Neuronal stem cell (in vitro differentiated cells): ENCODE measurements at places on chromosomes 2 and 18.

- H3K4me1 ChIP-seq: no peaks in the 10 kb centered on the region
- H3K4me3 ChIP-seq: no peak overlapping the region
- no peaks in the 10 kb centered on the region for H3K36me3 ChIP-seq
These were observed 457.3 kb downstream of the XIRP2 start for GRCh38 chr2:167345559-167345958.

DNA sequence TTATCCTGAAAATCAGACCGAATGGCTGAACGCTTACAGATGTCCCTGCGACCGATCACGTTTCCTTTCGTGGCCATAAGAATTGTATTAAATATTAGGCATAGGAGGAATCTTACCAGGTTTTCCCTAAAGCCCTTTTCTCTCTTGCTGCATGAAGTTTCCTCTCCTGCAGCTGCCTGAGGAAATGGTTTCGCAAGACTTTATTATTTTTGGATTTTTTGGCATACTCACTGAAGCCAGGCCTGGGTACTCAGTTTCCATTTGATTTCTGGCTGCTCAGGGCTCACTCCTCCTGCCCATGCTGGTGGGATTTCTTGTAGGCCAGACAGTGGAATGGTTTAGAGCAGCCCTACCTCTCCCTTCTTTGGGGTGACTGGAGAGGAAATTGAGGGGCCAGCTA lies 114.0 kb downstream of the KLHL29 start:
- H3K27me3 ChIP-seq: no peaks in the 10 kb centered on the region
- H3K4me3 ChIP-seq: no peak overlapping the region
- DNase-seq: no peak
- no peak overlapping the region for H3K27ac ChIP-seq
- H3K36me3 ChIP-seq: no peaks in the 10 kb centered on the region

- H3K4me1 ChIP-seq: no peaks in the 10 kb centered on the region
- no peak overlapping the region for H3K4me3 ChIP-seq
- no peaks in the 10 kb centered on the region for H3K36me3 ChIP-seq
- H3K27ac ChIP-seq: no peak overlapping the region
- H3K27me3 ChIP-seq: no peaks in the 10 kb centered on the region
These were observed 19.2 kb upstream of the ADAM23 start for GRCh38 chr2:206424134-206424533.

- no peaks in the 10 kb centered on the region for H3K4me1 ChIP-seq
- no peak for DNase-seq
- H3K27ac ChIP-seq: no peak overlapping the region
- no peaks in the 10 kb centered on the region for H3K36me3 ChIP-seq
- no peak overlapping the region for H3K4me3 ChIP-seq
- H3K27me3 ChIP-seq: no peaks in the 10 kb centered on the region
These were observed 38.6 kb downstream of the SLC25A12 start for GRCh38 chr2:171855401-171855800.

DNA sequence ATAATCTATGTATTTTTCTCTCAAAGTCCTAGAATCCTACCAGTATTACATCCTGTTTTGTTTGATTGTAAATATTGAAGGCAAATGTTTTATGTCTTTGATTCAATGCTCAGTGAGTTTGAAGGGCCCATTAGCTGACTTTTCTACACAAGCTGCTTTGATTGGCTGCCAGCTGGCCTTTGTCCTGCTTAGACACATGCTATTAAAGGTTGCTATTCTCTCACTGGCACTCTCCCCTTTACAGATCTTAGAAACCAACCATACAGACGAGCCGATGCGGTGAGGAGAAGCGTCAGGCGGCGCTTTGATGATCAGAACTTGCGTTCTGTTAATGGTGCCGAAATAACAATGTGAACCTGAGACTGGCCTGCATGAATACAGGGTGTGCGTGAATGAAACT lies 69.7 kb downstream of the PRPF40A start:
- no peak for DNase-seq
- peak overlapping the region; percentile 86 for H3K27ac ChIP-seq
- peaks cover 4% of the 10 kb centered on the region for H3K36me3 ChIP-seq
- H3K4me3 ChIP-seq: no peak overlapping the region
- H3K4me1 ChIP-seq: peaks cover 5% of the 10 kb centered on the region

- no peaks in the 10 kb centered on the region for H3K27me3 ChIP-seq
- no peak overlapping the region for H3K27ac ChIP-seq
- H3K4me1 ChIP-seq: no peaks in the 10 kb centered on the region
- H3K36me3 ChIP-seq: no peaks in the 10 kb centered on the region
These were observed 16.4 kb upstream of the HNMT start for GRCh38 chr2:137947728-137948336.

DNA sequence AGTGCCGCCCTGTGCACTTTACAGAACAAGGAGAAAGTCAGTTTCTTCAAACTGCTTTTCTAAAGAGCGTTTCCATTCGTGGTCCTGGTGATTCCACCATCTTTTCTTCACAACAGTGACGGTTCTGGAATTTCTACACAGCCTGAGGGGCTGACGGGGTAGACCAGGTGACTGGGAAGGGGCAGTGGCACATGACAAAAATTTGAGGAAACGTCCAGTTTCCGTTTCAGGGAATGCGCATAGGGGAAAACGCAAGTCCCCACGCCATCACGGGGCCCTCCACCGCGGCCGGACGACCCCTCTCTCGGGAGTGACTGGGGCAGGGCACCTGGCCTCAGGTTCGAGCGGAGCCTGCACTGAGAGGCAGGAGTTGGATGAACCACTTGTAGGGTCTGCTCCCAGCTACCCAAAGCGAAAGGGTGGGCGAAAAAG lies 980 bp upstream of the SPTBN1 start:
- peak; percentile 12 for DNase-seq
- peaks cover 9% of the 10 kb centered on the region for H3K4me1 ChIP-seq
- no peak overlapping the region for H3K27ac ChIP-seq

- no peaks in the 10 kb centered on the region for H3K27me3 ChIP-seq
- no peak overlapping the region for H3K4me3 ChIP-seq
These were observed 22.7 kb downstream of the MPPE1 start for GRCh38 chr18:11885278-11885947.

- H3K36me3 ChIP-seq: no peaks in the 10 kb centered on the region
- no peak for DNase-seq
- no peaks in the 10 kb centered on the region for H3K27me3 ChIP-seq
These were observed 928.8 kb downstream of the CNTNAP5 start for GRCh38 chr2:124953921-124954320.

GRCh38 chr2:100783987-100784386 lies 36.0 kb upstream of the NPAS2 start:
- H3K27ac ChIP-seq: no peak overlapping the region
- H3K4me3 ChIP-seq: no peak overlapping the region
- H3K27me3 ChIP-seq: peaks cover 3% of the 10 kb centered on the region
- no peaks in the 10 kb centered on the region for H3K4me1 ChIP-seq
- no peaks in the 10 kb centered on the region for H3K36me3 ChIP-seq

GRCh38 chr2:105754011-105754410 lies 9.3 kb downstream of the NCK2 start:
- H3K36me3 ChIP-seq: no peaks in the 10 kb centered on the region
- no peak overlapping the region for H3K4me3 ChIP-seq
- H3K4me1 ChIP-seq: no peaks in the 10 kb centered on the region
- no peak overlapping the region for H3K27ac ChIP-seq
- no peak for DNase-seq

DNA sequence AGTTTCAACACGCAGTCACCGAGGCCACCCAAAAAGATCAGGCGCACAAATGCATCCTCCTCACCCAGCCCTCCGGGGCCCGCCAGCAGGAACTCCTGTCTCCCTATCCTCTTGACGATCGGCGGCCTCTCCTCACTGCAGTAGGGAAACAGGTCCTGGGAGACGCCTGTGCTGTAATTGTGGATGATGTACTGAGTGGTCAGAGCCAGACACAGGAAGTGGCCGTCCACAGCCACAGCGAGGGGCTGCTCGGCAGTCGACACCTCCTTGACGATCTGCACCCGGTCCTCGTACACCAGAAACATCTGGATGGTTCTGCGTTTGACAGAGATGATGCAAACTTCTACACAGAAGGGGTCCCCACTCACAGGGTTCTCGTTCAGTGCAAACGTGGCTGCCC lies 22.0 kb downstream of the TGFBRAP1 start:
- no peak overlapping the region for H3K4me3 ChIP-seq
- no peak overlapping the region for H3K27ac ChIP-seq
- peaks cover 9% of the 10 kb centered on the region for H3K36me3 ChIP-seq
- H3K27me3 ChIP-seq: no peaks in the 10 kb centered on the region
- DNase-seq: no peak

DNA sequence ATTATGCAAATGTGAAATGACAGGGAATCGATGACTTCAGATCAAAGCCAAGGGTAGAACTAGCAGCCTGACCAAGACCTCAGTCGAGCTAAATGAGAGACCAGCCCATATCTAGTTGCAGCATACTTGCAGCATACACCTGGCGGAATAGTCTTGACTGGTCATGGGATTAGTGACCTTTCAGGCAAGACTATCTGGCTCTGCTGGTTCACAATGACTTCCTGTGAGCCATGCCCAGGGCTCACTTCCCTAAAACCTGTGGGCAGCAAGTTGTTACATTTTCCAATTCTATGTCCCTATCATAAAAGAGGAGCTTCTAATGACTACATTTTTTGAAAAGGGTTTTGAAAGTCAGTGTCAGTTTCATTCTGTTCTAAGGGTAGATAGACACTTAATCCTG lies 1624.9 kb upstream of the CELF4 start:
- no peak overlapping the region for H3K27ac ChIP-seq
- no peaks in the 10 kb centered on the region for H3K27me3 ChIP-seq
- peaks cover 3% of the 10 kb centered on the region for H3K4me1 ChIP-seq
- H3K4me3 ChIP-seq: no peak overlapping the region
- no peak for DNase-seq

GRCh38 chr2:113755035-113755834 lies 1.2 kb downstream of the SLC35F5 start:
- no peak overlapping the region for H3K27ac ChIP-seq
- no peaks in the 10 kb centered on the region for H3K27me3 ChIP-seq
- peak overlapping the region; percentile 99 for H3K4me3 ChIP-seq
- peaks cover 29% of the 10 kb centered on the region for H3K36me3 ChIP-seq
- peaks cover 3% of the 10 kb centered on the region for H3K4me1 ChIP-seq

DNA sequence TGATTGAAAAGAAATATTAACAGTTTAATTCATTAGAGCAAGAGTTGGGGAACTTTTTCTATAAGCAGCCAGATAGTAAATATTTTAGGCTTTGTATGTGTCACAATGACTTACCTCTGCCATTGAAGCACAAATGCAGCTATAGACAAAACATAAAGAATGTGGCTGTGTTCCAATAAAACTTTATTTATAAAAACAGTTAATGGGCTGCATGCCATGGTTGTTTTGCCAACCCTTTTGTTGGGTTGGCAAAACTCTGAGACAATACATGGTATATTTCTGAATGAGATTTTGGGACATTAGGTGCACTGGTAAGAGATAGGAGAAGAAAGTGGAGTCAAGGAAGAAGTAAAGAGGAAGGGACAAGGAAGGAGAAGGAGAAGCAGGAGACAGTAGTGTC lies 61.8 kb upstream of the CERS6 start:
- no peak overlapping the region for H3K27ac ChIP-seq
- H3K27me3 ChIP-seq: no peaks in the 10 kb centered on the region
- no peaks in the 10 kb centered on the region for H3K36me3 ChIP-seq

DNA sequence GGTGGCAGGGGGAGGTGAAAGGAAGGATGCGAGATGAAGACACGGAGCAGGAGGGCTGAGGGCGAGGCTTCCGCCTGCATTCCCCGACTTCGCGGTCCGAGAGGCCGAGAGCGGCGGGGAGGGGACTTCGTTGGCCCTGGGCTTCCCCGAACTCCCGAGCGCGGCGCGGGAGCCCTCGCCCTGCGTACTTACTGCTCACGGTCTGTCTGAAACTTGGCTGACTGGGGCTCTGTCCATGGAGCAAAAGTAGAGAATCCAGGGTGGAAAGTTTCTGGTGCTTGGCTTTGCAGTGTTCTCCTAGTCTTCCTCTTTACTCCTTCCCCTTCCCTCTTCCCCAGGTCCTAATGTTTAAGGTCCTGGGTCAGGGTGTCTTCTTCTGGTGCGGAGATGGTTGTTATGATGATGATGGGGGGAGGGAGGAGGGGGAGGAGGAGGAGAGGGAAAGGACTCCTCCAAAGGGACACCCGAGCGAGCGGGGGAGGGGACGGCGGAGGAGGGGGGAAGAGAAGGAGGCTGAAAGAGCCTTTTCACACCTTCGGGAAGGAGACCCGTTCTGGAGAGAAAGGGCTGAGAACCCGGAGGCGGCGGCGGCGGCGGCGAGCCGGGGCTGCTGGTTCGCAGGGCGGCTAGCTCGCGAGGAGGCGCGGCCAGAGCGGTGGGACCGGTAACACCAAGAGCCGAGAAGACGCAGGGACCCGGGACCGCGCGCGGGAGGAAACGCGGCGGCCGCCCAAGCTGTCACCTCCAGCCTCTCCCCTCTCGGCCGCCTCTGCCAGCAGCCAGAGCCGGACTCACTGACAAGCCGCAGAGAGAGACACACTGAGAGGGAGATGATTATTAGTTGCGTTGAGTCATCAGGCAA lies at the start of gene SATB2:
SATB2 (minus strand) TSS at position 793 of the 862 bp plus-strand sequence. CDS start 1,902 bp downstream, outside the sequence.
- no peak within 1 kb of the TSS for H3K27ac ChIP-seq
- H3K4me1 ChIP-seq: peaks cover 22% of the 10 kb centered on the region
- DNase-seq: peak; percentile 31

DNA sequence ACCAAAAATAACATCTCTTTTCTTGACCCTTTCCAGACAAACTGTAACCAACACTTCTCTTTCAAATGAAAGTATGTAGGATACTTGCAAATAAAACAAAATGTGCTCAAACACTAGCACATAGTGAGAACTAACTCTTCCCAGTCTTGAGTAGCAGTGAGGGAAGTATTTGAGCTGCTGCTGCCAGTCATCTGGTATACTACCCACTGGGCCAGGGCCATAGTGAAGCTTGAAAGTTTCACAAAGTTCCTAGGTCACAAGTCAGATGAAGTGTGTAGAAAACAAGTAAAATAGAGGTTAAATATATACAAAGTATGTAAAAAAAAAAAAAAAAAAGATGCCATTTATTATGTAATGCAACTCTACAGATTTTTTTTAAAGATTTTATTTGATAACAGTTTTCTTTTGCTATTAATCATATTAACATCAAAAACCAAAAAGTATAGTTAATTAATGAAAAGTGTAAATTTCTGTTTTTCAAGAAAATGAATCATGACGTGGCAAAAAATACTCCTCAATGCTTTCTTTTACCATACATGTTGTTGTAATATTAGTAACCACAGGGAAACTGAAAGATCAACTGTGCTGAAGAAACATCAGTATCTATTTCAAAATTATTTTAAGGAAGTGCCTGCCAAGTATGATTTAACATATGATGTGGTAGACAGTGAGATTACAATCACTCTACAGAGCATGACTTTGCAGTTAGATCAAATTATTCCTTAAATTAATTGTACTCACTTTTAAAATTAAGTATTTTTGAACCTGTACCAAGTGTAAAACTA lies 21.6 kb upstream of the TRIB2 start:
- no peaks in the 10 kb centered on the region for H3K27me3 ChIP-seq
- DNase-seq: no peak
- H3K36me3 ChIP-seq: no peaks in the 10 kb centered on the region
- H3K4me1 ChIP-seq: no peaks in the 10 kb centered on the region

GRCh38 chr2:55144922-55145820 lies 86.9 kb downstream of the CLHC1 start:
- no peak overlapping the region for H3K27ac ChIP-seq
- no peaks in the 10 kb centered on the region for H3K27me3 ChIP-seq
- H3K4me3 ChIP-seq: no peak overlapping the region

- H3K4me1 ChIP-seq: no peaks in the 10 kb centered on the region
- no peak for DNase-seq
- H3K27ac ChIP-seq: no peak overlapping the region
- H3K36me3 ChIP-seq: no peaks in the 10 kb centered on the region
- H3K4me3 ChIP-seq: no peak overlapping the region
- H3K27me3 ChIP-seq: peaks cover under 1% of the 10 kb centered on the region
These were observed 1.3 kb upstream of the CXCR1 start for GRCh38 chr2:218168016-218168415.
